ENCODE measurements at places on chromosomes 12 and 14.

DNA sequence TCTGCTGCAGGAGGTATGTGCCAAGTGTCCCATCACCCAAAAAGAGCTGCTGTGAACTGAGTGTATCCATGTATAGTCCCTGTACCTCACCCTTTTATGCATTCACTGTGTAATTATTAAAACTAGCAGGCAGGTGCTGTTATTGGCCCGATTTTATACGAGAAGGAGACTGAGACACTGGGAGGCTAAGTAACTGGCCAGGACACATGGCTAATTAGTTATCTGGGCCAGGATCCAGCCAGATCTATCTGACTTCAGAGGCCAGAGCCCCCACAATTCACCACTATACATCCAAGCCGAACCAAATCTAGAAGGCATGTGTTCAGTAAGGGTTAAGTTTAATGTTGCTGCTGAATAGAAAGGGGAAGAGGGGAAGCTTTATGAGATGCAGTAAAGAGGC lies 73.4 kb downstream of the FRMD6 start:
- no peak for DNase-seq

- no peak for DNase-seq
Measured at GRCh38 chr14:95536036-95536593, 1.3 kb downstream of the GLRX5 start.

- no peak for DNase-seq
Measured at GRCh38 chr14:24329073-24329663, 5.7 kb downstream of the ADCY4 start.

DNA sequence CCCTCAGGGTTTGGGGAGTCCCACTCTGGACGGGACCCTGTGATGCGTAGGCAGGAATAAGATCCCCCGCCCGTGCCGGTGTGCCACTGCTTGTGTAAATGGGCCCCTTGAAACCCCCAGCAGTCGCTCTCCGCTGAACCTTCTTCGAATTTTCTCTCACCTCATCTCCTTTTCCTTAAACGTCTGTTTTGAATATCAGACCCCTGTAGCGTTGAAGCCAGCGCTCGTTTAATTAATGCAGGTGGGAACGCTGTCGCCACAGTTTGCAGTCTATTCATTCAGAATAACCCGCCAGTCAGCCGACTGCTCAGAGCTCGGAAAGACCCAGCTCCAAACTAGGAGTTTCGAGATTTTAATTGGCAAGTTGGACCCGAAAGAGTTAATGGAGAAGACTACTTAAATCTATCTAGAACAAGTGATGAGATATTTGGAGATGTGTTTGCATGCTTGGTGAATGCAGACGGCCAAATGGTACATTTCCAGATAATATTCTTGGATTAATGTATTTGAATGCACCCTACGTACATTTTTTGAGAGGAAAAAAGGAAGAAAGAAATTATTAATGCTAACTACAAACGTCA lies 739 bp upstream of the PPP2R5E start:
- DNase-seq, result no peak

GRCh38 chr14:94887591-94887990 lies 117.7 kb upstream of the GSC start:
- no peak for DNase-seq

DNA sequence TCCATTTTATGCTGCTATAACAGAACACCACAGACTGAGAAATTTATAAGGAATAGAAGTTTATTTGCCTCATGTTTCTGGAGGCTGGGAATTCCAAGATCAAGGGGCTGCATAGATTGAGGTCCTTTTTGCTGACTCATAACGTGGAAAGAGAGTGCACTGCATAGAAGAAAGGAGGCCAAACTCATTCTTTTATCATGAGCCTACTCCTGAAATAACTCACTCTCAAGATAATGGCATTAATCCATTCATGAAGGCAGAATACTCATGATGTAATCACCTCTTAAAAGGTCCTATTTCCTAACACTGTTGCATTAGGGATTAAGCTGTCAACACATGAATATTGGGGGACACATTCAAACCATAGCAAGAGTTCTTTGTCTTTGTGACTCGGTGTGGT lies 60.0 kb upstream of the FBXO33 start:
- DNase-seq, result no peak

DNA sequence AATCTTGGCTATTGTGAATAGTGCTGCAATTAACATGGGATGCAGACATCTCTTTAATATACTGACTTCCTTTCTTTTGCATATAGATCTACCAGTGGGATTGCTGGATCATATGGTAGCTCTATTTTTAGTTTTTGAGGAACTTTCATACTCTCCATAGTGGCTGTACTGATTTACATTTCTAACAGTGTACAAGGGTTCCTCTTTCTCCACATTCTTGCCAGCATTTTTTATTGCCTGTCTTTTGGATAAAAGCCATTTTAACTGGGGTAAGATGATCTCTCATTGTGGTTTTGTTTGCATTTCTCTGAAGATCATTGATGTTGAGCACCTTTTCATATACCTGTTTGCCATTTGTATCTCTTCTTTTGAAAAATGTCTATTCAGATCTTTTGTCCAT lies 8.4 kb downstream of the AMDHD1 start:
- no peak for DNase-seq

DNA sequence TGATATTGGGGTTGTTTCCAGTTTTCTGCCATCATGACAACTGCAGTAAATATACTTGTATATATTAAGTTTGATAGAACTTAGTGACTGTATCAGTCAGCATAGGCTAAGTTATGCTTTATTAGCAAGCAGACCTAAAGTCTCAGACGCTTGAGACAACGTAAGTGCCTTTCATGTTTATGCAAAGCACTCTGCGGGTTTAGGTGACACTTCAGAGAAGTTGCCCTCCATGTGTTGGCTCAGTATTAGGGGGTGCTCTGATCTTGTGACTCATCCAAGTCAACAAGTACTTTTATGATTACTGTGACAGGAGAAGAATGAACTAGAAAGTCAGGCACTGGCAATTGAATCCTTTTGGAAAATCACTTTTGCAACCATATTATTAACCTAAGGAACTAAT lies 13.3 kb upstream of the OTOGL start:
- DNase-seq, result no peak

- no peak for DNase-seq
Measured at GRCh38 chr12:121894633-121895032, 6.0 kb downstream of the PSMD9 start.
